ENCODE measurements at places on chromosomes 2 and 18. TPM values are rescaled to one million over a fixed set of nuclear protein-coding genes. Genes with fewer than 3 reads are reported as not detected.

- DNase-seq = no peak
Measured at GRCh38 chr2:121625953-121626352, 23.3 kb downstream of the CLASP1 start.

DNA sequence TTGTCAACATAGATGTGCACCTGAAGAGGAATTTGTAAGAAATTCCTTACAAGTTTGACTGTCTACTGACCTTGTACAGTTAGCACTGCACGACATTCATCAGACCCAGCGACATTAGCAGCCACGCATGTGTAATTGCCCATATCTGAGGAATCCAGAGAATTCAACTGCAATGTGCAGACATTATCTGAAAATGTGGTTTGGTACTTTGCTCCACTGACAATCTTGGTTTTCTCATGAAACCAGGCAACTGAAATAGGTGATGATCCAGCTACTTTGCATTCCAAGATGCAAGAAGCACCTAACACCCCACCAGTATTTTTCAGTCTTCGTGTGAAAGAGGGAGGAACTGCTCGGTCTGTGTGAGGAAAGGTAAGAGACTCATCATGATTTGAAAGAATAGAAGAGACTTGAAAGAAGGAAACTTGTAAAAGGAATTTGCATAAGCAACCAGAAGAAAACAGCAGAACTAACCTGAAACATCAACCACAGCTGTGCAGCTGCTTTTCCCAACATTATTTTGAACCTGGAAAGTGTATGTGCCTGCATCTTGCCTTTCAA, 83.4 kb downstream of the TTN start:
- no peak for DNase-seq

DNA sequence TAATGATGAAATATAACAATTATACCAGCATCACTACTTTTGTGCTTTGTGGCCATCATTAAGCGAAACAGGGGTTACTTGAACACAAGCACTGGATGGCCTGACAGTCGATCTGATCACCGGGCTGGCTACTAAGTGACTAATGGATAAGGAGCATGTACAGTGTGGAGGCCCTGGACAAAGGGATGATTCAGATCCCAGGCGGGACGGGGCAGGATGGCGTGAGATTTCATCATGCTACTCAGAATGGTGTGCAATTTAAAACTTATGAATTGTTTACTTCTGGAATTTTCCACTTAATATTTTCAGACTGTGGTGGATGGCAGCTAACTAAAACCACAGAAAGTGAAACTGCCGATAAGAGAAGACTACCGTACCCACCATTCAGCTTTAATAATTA, 7.0 kb upstream of the CLIP4 start:
- DNase-seq = peak; percentile 60

- no peak for DNase-seq
Measured at GRCh38 chr2:5730386-5730785, 38.2 kb downstream of the SOX11 start.

- DNase-seq = peak; percentile 33
Measured at GRCh38 chr2:105323111-105323510, 6.4 kb downstream of the TGFBRAP1 start.

- no peak for DNase-seq
Measured at GRCh38 chr2:127560931-127561280, 25.4 kb downstream of the MYO7B start.

GRCh38 chr18:59139291-59139614, 431 bp upstream of the SEC11C start:
- peak; percentile 91 for DNase-seq

- no peak for DNase-seq
Measured at GRCh38 chr2:167842047-167842446, 405.3 kb downstream of the STK39 start.

GRCh38 chr18:45350404-45351156, 264.7 kb upstream of the SLC14A2 start:
- DNase-seq = no peak

DNA sequence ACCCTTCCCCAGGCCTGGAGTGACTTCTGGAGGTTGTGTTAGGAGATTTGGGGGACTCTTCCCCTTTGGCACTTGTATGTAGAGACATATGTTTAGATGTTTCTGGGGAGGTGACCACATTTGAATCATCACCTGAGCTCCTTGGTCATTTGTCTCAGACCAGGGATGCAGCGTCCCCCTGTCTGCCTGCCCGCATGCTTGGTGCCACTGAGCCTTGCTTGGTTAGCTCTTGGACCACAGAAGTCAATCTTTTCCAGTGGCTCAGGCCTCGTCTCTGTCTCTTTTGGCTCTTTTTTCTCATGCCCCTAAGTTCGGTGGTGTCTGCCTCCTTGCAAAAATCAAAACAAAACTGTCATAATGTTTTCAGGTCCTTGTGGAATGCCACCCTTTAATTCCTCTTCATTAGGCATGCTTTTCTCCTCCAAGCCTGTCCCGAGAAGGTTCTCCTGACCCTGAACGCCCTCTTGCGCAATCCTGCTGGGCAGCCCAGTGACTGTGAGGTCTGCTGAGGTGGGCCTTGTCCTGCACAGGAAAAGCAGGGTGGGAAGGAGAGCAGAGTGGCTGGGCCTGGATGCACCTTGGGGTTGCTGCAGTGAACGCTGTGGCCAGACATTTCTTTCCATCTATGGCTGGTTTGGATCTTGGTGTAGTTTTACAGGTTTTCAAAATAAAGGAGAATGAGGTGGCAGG, 24.9 kb downstream of the GLI2 start:
- DNase-seq = no peak

Gene RGPD3
- 0.51 TPM for total RNA-seq

Gene M1AP
- total RNA-seq = not detected

Gene MOGAT1
- total RNA-seq = not detected

Gene ZBTB7C
- under 0.01 TPM for total RNA-seq

Gene MYCN
- total RNA-seq = 19.6 TPM

Gene GCFC2
- 16.3 TPM for total RNA-seq

Gene DIPK1C
- not detected for total RNA-seq
